T-helper 1 cell (primary cell): ENCODE measurements at places on chromosomes 1 and 21.

DNA sequence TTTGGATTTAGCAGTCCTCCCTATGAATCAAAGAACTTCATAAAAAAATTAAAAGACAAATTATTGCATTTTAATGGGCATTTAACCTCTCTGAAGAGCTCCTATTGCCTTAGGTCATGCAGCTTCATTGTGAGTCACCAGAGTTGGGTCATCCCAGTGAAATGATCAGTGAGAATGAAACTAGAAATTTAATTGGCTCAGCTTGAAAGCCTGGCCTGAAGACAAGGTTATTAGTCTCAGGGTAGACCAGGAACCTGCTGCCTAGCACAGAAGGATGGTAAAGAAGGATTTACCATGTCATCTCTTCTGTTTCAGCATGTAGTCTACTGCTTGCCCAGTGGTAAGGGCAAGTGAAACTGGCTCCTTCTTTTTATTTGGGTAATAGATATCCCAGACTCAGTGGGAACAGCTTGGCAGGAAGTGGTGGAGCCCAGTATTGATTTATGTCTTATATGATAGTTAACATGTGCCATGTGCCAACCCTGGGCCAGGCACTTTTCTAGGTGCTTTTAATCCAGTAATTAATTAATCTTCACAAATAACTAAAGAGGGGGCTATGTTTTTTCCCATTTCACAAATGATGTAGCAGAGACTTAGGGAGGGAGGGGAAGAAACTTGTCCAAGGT, 23.6 kb downstream of the LAMC2 start:
- no peak for DNase-seq

- DNase-seq: no peak
These were observed 14.7 kb downstream of the GAS5 start for GRCh38 chr1:173853074-173853473.

DNA sequence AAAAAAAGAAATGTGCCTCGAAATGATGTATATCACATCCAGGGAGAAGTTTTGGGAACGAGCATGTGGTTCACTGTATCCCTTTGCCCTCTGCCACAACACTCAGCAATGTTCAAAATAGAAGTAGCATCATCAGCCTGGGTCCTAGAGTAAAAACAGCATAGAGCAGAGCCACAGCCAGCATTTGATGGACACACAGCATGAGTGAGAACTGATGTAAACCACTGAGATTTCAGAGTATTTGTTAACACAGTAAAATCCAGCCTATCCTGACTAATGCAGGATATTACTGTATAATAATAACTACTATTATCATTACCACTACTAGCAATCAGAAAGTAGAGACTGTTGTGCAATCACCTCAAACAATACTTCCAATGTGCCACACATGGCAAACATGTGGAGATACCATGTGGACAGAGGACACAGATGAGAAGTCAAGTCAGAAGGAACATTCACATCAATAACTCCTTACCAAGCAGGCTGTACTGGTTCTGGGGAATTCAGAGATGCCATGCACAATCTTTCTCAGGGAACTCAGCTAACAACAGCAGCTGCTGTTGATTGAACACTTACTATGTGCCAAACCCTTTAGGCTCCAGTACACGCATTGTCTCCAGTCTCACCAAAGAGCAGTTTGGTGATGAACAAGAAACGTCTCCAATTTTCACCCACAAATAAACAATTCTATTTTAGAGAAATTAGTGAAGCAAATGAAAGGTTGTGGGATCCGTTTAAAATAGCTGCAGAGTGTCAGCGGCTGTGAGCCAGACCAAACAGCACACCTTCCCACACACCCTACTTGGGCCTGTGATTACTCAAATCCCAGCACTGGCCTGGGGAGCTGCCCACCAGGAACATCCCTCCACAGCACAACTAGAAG, 16.6 kb upstream of the GFI1 start:
- DNase-seq: no peak

DNA sequence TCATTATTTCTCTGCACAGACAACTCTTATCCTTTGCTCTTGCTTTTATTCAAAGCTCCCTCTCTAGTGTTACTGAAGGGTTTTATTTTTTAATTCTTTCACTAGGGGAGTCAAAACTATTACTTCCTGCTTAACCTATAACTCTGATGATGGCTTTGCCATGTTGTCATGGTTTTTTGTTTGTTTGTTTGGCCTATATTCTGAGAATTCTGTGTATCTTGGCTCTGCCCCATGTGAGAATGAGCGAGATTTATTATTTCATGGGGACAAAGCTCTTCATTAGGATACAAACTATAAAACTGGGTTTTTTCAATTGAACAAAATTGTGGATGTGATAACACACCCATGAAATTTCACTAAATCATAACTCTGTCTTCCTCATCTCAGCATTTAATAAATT, 190.5 kb upstream of the C1orf105 start:
- no peak for DNase-seq

GRCh38 chr21:43340491-43341377, 86.2 kb downstream of the SIK1 start:
- DNase-seq: no peak

- DNase-seq: no peak
These were observed 10.1 kb downstream of the CHD1L start for GRCh38 chr1:147252540-147252939.

DNA sequence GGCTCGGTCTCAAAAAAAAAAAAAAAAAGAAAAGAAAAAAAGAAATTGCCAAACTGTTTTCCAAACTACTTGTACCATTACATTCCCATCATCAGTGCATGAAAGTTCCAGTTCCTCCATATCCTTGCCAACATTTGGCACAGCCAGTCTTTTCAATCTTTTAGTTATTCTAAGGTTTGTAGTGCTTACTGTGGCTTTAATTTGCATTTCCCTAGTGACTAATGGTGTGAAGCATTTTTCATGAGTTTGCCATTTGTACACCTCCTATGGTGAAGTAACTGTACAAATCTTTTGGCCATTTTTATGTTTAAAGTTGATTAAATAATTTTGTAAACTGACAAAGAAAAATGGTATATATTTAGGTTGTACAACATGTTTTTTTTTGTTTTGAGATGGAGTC, 70.7 kb downstream of the DEGS1 start:
- DNase-seq: no peak

DNA sequence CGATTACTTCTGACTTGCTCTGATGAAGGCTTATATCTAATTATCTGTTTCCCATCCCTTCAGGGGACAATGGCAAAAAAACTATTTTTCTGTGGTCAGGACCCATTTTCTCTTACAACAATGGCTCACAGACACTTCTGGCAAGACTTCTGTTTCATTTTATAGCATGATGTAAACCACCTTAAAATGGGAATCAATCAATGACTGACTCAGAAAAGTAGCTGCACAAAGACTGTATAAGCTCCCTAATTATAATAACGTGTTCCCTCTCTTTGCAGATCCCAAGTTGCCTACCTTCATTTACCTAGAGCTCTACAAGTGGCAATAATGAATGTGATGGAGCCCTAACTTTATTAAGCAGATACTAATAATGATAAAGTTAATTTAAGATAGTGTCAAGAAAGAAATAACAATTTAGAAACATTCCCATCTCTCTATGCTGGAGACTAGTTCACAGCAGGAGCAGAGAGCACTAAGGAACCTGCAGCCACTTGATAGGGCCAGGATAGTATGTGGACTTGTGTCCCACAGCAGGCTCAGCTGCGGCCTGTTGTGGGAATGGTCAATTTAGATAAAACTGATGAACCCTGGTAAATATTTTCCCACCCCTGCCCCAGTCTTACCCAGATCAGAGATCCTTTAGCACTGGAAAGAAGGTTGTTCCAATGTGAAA, 538 bp downstream of the GBP2 start:
- no peak for DNase-seq

DNA sequence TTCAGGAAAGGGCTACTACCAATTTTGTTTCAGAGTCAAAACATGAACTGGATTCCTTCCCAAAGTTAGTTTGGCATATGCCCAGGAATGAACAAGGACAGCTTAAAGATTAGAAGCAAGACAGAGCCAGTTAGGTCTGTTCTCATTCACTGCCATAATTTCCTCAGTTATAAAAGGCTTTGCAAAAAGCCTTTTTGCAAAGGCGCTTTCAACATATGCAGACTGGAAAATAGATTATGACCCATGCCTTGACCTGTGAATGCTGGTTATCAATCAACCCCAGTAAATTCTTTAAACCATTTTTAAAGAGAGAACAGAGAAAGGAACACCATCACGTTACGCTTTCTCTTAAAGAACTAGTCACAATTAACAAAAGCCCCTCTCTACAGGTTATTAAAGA, 1.7 kb upstream of the FRRS1 start:
- DNase-seq: no peak

DNA sequence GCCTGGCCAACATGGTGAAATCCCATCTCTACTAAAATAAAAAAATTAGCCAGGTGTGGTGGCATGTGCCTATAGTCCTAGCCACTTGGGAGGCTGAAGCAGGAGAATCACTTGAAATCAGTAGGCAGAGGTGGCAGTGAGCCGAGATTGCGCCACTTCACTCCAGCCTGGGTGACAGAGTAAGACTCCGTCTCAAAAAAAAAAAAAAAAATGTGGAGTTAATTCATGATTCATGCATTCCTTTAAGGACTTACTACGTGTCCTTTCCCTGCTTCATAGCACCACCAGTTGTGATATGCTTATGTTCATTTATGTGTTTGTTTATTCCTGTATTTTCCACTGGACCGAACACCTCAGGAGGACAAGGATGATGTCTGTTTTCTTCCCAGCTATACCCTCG, 12.7 kb upstream of the PRELP start:
- DNase-seq: no peak

GRCh38 chr1:228739826-228740225, 4.5 kb downstream of the RHOU start:
- no peak for DNase-seq

- no peak for DNase-seq
These were observed 154.1 kb downstream of the DAB1 start for GRCh38 chr1:57269630-57270225.

DNA sequence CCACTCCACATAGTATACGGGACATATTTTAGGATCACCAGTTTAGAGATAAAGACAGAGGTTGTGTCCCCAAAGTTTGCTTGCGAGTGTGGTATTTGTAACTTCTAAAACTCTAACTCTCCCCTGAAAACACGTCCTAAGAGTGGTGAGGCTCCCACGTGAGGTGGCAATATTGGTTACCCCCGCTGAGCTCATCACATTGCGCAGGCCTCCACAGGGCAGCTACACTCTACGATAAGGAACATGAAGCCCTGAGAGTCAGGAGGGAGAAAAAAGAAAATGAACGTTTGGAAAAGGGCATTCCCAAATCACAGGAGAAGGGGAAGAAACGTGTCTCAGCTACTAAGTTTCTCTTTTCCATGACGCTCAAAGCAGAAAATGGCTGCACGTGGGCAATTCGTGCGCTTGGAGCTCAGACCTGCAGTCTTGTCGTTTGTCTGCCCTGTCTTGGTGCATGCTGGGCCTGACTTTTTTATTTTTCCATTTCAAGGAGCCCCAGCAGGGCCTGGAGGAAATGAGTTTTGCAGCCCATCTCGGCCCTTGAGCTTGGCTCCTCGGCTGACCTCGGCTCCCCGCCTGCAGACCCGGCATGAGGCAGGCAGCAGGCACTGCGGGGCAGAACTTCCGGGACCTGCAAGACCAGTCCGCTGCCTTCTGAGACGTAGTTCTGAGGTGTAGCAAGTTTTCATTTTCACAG, 25.7 kb downstream of the ERG start:
- no peak for DNase-seq

DNA sequence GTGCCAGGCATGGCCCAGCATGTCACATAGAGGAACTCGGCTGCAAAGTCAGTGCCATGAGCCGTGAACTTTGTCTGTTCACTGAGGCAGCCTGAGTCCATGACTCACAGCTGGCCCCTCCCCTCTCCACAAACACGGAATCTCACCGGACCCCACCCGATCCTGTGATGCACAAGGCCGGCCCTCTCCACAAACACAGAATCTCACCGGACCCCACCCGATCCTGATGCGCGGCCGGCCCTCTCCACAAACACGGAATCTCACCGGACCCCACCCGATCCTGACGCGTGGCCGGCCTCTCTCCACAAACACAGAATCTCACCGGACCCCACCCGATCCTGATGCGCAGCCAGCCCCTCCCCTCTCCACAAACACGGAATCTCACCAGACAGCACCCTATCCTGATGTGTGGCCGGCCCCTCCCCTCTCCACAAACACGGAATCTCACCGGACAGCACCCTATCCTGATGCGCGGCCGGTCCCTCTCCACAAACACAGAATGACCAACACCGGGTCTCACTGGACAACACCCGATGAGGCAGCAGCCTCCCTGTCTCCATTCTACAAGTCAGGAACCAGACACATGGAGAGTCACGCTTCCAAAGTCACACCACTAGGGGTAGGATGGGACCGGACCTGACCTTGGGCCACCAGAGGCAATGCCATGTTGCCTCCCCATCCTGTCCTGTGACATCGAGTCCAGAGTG, 39.6 kb upstream of the GPR153 start:
- DNase-seq: no peak

DNA sequence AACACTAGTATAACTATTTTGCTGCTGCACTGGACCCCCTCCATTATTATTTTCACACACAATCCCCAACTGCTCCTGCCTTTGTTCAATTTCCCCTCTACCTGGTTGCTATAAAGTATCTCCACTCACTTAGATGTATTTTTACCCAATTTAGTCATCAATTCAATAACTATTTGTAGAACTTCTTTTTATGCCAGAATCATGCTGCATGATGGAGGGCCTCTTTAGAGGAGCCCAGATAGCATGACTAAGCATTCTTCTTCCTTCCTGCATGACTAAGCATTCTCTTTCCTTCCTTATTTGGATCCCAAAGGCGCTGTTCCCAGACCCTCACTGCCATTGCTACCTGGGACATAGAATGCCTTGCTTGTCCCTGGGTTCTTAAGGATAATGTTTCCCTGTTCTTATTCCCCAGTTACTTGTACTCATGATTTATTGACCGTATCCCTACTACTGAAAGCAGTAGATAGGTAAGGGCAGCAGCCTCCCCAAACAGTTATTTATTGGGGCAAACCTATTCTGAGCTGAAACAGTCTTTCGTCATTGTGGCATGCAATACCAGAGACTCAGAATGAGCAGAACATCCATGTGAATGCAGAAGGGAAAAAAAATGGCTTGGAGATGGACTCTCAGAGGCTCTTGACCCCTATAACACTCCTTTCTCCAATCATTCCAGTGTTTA, 89.3 kb upstream of the AKT3 start:
- DNase-seq: no peak

- DNase-seq: no peak
These were observed 248.3 kb downstream of the NUF2 start for GRCh38 chr1:163570071-163570470.

GRCh38 chr1:37616330-37616729, 18.4 kb downstream of the RSPO1 start:
- no peak for DNase-seq

DNA sequence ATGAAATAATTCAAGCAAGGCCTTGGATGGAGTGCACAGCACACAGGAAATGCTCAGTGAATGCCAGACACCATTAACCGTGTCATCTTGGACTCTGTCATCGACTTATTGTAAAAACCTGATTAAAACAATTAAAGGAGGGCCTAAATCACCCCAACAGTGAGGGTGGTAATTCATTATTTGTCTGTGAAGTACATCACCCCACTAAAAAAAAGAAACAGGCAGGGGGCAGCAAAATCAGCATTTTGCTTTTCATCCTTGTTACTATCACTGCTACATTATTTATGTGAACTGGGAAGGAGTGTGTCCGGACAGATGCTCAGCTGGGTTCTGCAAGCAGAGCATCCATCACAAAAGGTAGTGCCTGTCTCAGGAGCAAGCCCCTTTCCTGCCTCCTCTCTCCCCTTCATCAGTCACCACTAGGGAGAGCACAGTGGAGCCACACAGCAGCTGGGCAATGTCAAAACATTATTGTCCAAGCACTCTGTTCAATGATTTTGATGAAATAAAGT, 98.5 kb downstream of the RERE start:
- DNase-seq: no peak
